ENCODE measurements at places on chromosomes 13 and 19.

- DNase-seq, result no peak
These were observed 5.9 kb downstream of the PTBP1 start for GRCh38 chr19:803099-803561.

GRCh38 chr13:30810801-30811200 is 75.5 kb downstream of the ALOX5AP start:
- DNase-seq, result no peak

DNA sequence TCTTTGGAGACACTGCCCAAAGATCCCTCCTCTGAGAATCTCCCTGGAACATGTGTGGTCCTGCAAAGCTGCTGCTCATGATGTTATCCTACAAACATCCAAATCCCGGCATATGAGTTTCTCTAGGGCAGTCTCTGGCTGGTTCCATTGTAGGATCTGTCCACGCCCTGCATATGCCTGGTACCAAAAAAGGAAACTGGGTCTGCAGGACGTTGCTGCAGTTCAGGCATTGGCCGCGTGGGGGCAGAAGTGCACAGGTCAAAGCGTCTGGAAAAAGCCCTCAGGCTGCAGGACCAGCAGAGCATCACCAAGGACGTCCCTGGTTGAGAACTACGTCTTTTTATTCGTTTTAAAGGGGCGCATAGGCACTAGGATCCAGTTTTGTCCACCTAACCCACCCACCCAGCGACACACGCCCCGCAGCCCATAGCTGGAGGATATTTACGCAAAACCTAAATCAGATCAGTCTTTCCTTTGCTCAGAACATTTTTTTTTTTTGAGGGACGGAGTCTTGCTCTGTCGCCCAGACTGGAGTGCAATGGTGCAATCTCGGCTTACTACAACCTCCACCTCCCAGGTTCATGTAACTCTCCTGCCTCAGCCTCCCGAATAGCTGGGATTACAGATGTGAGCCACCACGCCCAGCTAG is 12.9 kb upstream of the ZNF564 start:
- peak; percentile 92 for DNase-seq

GRCh38 chr19:10858204-10858828 is 10.1 kb downstream of the C19orf38 start:
- no peak for DNase-seq

DNA sequence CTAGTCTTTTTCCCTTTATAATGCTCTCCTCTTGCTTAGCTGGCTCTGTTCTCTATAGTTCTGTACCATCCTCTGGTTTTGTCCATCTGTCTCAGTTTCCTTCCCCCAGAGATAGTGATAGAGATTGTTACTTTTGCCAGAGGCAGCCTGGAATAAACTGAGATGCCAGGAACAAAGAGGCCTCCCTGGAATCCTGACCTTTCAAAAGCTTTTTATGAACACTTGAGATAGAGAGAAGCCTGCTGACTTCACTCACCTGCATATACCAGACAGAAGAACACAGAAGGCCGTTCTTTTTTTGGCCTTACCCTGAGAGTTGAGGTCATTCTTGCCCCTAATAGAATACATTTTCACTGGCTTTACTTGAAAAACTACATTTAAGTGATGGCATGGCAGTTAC is 150.2 kb downstream of the LHFPL6 start:
- DNase-seq, result no peak

- no peak for DNase-seq
These were observed 12.6 kb downstream of the NAXD start for GRCh38 chr13:110627761-110628476.

GRCh38 chr19:32933571-32933970 is 38.2 kb downstream of the CEP89 start:
- no peak for DNase-seq

GRCh38 chr13:80888390-80888789 is 547.5 kb upstream of the SPRY2 start:
- no peak for DNase-seq

- no peak for DNase-seq
These were observed 1.8 kb downstream of the FCHO1 start for GRCh38 chr19:17752865-17753639.

- no peak for DNase-seq
These were observed 215.2 kb downstream of the NBEA start for GRCh38 chr13:35157143-35157755.

DNA sequence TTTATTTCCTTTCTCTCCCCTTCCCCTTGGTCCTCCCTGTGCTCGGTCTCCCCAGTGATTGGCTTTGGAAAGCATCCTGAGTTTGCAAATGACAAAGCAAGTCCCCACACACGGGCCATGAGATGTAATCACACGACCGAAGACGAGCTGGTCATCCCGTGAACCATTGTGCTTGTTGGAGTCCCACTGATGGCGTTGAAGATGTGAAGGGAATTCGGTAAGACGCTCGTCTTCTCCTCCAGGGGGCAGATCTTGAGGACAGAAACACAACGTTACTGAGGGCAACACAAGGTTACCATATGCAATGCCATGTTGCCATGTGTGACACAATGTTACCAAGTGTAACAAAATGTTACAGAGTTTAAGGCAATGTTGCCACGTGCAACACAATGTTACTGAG is 42.0 kb upstream of the SLC15A1 start:
- no peak for DNase-seq

- no peak for DNase-seq
These were observed 215.3 kb downstream of the KLF5 start for GRCh38 chr13:73274147-73274546.

DNA sequence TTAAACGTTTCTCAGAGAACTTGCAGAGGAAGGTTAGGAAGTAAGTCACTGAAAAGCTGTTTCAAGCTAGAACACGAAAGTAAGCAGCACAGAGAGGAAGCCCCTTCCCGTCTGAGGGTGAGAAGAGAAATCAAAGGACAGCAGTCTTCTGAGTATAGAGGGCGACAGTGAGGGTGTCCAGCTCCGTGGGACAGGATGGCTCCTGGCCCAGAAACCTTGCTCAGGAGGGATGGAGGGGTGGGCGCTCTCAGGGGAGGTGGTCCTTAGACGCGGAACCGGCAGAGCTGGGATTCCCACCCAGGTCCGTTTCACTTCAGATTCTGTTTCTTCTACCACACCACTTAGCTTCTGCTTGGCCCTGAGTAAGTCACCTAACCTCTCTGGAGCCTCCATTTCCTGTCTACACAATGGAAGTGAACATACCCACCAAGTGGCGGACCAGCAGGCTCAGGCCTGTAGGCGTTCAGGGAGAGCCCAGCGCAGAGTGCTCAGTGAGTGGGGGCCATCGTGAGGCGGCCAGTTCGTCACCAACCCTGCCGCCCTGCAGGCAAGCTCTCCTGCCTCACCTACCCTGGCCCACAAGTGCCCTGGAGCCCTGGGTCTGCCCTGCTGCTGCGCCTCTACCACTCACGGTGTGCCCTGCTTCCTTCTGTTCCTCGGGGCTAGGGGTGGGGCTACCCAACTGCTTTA is 5.5 kb upstream of the RSPH6A start:
- DNase-seq, result no peak

DNA sequence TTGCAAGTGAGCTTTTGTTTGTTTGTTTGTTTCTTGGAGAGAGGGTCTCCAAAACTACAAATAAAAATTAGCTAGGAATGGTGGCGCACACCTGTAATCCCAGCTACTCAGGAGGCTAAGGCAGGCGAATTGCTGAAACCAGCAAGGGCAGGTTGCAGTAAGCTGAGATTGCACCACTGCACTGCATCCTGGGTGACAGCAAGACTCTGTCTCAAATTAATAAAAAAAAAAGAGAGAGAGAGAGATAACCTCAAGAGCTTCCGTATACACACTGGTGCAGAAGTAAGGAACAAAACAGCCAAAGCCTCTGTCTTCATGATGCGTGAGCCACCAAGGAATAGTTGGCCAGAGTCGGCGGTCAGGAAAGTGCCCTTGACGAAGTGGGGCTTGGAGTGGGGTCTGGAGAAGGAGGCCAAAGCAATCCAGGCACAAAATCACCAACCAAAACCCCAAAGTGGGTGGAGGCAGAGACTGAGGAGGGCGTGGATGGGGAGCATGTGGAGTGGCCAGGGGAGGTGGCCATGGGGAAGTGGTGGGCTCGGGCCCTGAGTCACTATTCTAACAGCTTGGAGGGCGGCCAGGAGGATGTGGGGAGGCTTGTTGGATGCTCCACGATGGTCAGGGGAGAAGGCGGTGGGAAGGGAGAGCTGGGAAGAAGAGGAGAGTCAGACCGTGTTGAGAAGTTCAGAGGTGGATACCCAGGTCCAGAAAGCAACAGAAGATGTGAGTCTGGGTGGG is 21.2 kb upstream of the TOMM40 start:
- no peak for DNase-seq

DNA sequence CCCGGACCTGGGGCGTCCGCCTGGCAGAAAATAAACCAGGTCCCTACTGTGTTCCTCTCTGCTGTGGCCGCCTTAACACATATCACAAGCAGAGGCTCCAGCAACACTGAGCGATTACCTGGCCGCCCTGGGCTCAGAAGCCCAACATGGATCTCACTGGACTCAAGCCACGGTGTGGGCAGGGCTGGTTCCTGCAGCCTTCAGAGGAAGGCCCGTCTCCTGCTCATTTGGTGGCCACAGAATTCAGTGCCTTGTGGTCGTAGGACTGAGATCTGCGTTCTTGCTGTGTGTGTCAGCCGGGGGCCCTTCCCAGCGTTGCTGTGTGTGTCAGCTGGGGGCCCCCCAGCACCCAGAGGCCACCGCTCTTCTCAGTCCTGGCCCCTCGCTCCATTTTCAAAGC is 30.2 kb downstream of the C2CD4C start:
- DNase-seq, result no peak

- no peak for DNase-seq
These were observed 17.7 kb downstream of the TMEM272 start for GRCh38 chr13:51827254-51827653.

DNA sequence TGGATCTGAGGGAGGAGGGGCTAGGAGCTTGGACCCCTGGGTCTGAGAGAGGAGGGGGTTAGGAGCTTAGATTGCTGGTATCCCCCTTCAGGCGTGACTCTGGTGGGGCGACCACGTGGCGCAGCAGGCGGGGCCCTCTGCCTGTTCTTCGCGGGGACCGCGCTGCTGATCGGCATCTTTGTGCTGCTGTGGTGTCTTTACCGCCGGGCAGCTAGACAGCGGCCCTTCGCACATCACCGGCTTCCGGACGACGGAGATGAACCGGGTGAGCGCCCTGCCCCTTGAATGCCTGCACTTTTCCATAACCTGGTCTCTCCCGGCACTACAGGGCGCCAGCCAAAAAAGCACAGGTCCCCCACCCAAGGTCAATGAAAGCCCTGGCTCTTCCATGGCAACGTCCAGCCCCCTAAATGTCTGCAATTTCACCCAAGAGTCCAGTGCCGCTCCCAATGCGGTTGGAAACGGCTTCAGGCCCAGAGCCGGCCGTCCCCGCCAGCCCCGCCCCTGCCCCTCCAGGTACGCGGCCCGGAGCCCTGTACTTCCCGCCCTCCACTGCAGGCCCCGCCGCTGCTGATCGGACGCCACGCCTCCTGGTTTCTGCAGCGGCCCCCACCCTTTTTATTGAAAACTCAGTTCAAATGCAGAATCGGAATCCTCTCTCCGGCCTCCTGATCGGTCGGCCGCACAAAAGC is 2.8 kb downstream of the GFY start:
- DNase-seq, result no peak

GRCh38 chr13:49086722-49087121 is 111.0 kb downstream of the FNDC3A start:
- DNase-seq, result no peak

DNA sequence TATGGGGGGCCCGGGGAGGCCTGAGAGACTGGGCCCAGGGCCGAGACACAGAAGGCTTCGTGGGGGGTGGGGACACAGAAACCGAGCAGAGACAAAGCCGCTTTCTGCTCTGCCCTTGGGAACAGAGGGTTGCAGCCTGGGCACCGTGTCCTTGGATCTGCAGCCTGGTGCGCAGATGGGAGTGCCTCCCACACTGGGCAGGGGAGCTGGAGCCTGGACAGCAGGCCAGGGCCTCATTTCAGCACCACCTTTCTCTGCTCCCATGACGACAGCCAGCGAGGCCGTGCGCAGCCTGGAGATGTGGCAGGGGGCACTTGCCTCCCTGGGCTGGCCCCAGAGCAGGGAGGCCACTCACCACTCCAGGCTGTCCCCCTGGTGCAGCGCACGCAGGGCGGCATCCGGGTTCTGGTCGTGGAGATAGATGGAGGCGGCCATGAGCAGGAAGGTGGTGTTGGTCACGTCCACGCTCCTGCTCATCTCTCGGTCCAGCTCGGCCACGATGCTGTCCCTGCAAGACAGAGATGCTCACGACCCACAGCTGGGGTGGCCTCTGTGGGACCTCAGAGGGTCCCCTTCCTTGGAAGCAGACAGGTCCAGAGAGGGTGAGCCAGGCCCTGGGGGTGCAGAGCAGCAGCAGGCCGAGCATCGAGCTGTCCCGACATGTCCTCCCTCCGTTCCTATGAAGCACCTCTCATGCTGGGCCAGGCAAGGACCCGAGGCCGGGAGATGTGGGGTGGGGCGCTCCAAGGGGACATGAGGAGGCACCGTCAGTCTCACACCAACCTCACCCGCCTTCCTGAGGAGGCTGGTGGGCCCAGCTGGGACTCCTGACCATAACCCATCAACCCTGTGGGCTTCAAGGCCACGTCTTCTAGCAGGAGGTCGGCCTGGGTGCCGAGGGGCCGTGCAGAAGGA is 10.9 kb upstream of the CERS1 start:
- DNase-seq, result no peak

DNA sequence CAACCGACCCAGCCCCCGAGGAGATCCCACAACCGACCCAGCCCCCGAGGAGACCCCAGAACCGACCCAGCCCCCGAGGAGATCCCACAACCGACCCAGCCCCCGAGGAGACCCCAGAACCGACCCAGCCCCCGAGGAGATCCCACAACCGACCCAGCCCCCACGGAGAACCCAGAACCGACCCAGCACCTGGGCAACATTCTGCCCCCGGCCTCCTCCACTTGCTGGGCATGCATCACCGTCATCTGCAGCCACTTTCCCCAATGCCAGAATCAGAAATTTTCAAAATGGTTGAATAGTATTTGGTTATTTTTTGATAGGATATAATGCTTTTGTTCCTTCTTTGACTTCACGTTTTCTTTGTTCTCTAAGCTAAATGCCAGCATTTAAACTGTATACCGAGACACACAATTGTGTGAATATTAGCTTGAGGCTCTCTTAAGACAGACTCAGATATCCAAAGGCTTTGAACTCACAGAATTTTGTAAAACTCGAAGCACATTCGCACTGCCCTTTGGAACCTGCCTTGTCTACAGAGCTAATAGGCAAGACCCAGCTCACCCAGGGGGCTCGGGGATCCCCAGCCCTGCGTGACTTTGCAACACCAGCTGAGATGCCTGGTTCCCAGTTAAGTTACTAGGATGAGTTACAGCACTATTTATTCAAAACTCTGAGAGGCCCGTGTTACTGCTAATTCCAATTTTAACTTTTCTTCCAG is 15.5 kb upstream of the RASA3 start:
- no peak for DNase-seq

All from stimulated activated CD4-positive, alpha-beta T cell treated with anti-CD3 and anti-CD28 coated beads, Interleukin-15, amount 100 ng/mL, for 1 hour (primary cell).